Glomerular endothelial cell (primary cell): ENCODE measurements at places on chromosomes 7 and 10.

GRCh38 chr7:2106924-2107323, 125.8 kb downstream of the MAD1L1 start:
- DNase-seq: no peak

- DNase-seq: no peak
Observed at GRCh38 chr7:3215624-3216585, 85.1 kb upstream of the SDK1 start.

DNA sequence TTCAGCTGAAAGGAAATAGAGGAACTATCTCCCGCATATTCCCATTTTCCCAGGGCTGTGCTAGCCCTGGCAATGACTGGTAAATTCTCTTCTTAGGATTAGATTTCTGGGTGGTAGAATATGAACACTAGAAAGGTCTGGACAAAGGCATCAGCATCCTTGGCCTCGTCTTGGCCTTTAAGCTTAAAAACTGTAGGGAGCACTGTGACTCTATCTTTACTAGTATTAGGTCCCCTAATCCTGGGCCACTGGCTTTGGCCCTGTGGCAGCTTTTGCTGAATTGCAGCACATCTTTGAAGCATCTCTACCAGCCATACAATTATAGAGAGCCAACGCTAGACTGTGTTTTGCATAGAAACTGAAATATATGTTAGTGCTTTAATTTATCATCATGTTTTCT, 41.5 kb upstream of the EBLN1 start:
- DNase-seq: no peak

- DNase-seq: no peak
Observed at GRCh38 chr10:6018422-6018821, 41.1 kb upstream of the IL15RA start.

GRCh38 chr10:68096913-68097516, 12.3 kb upstream of the MYPN start:
- no peak for DNase-seq

DNA sequence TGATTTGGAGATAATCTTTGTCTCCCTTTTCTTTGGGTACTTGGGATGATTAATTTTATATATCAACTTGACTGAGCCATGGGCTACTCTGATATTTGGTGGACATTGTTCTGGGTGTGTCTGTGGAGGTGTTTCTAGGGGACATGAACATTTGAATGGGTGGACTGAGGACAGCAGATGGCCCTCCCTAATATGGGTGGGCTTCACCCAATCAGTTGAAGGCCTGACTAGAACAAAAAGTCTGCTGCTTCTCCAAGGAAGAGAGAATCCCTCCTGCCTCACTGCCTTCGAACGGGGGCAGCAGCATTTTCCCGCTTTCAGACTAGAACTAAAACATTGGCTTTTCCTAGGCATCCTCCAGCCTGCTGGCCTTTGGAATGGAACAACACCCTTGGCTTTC, 73.9 kb upstream of the EMX2 start:
- DNase-seq: no peak

DNA sequence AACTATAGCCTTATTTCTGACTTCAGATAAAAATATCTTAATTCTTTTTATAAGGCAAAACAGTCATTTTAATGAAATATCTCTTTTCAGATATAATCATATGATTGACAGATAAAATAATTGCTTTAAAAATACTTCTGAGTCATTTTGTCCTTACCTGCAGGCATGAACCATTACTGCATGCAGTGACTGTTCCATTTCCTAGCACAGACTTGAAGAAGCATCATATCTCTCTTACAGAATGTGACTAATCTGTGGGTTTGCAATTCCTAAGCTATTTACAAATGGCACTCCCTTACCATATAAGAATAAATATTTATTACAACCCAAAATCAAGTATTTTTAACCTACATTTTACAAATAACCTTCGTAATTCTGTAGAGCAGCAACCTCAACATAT, 120.7 kb downstream of the SRPK2 start:
- no peak for DNase-seq

GRCh38 chr7:150751702-150752101, 14.5 kb downstream of the GIMAP5 start:
- no peak for DNase-seq

- DNase-seq: no peak
Observed at GRCh38 chr7:25117226-25118047, 7.6 kb downstream of the CYCS start.

- no peak for DNase-seq
Observed at GRCh38 chr7:94511718-94512117, 2.1 kb downstream of the CASD1 start.

GRCh38 chr10:49296836-49297235, 2.1 kb upstream of the C10orf71 start:
- DNase-seq: no peak

DNA sequence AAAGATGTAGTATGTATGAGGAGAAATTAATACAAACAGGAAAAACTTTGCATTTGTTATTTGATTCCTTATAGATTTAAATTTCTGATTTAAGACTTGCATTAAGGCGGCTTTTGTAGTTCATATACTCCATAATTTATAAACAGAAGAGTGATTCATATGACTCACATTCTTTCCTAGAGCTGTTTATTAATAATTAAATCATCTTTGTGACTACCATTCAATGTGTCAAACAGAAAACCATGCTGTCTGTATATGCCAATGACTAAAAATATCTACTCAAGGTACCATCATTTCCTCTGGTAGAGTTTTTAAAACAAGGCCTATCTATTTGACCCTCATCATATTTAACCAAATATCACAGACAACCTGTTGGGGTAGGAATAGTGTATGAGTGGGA, 501.7 kb downstream of the PARD3 start:
- no peak for DNase-seq

DNA sequence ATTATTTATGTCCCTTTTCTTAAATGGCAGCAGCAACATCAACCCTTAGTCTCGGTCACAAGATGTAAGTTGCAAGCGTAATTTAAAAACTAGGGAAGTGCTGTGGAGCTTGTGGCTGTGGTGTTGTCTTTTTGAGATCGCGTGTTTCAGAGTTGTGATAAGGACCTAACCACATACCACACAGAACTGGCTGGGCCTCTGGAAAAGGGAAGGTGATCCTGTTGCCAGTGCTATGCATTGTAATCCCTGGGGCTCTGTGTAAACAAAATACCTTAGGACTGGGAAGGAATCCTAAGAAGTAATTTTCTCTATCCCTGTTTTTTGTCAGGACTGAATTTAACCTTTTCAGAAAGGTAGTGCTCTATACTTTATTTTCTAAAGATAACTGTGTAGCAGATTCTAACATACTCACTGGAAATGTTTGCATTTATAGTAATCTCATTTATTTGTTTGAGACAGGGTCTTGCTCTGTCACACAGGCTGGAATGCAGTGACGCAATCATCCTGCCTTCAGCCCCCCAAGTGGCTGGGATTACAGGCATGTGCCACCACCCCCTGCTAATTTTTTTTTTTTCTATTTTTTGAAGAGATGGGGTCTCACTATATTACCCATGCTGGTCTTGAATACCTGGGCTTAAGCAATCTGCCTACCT, 60.4 kb downstream of the INPP5F start:
- no peak for DNase-seq

GRCh38 chr7:94509264-94509886, at the start of gene CASD1:
Gene CASD1 (plus strand): TSS chr7:94509809. CDS start chr7:94510085, 276 bp downstream.
- DNase-seq: no peak

- no peak for DNase-seq
Observed at GRCh38 chr10:12538491-12538995, 189.2 kb downstream of the CAMK1D start.

DNA sequence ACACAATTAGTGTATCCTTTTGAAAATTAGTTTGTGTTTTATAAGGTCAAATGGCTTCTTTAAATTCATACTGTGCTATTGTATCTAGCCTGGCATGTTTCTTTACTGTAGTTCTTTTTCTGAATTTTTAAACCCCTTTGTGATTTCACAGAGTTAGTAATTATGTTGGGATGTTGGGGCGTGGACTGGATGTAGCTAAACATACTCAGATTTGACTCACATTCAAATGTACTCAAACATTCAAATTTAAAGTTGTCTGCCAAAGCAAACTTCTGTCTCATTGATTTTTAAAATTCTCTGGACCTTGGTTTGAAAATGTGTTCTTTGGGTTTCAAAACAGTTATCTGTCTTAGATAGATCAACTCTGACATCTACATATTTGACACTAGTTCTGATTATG, 7.2 kb upstream of the NRP1 start:
- no peak for DNase-seq

- DNase-seq: no peak
Observed at GRCh38 chr10:132961420-132961786, 19.0 kb upstream of the CFAP46 start.

DNA sequence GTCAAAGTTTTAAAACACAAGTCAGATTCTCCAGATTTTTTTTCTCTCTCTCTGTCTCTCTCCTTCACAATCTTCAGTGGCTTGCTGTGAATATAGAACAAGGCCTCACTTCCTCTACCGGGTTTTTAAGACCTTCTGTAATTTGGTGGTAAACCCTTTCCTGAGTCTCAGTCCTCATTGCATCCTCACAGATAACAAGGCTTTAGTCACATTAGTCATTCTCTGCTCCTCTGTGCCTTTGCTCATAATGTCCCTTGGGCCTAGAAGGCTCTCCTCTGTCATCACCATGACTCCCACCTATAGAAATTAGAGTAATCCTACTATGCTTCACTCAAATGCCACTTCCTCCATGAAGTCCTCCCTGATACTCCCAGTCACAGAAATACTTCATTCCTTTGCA, 172.7 kb upstream of the HPS1 start:
- no peak for DNase-seq

DNA sequence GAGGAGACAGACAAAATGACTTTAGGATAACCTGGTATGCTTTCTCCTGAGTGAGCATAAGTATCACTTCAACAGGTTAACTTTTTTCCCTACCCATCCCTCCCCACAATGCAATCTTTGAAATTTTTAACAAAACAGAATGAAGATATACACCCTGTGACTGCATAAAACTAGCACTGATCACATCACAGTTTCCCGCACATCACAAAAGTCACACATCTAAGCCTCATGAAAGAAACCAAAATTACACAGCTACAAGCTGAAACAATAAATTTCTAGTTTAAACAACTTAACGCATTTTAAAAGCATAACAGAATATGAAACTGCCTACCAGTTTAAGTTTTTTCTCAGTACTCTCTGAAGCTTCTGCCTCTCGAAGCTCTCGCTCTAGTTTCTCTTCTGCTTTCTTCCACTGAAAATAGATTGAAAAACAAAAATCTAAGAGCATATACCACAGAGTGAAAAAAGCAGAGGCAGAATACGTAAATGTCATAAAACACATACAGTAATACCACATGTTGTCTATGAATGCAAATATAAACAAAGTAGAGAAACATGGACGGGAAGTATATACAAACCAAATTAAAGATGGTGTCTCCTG, 18.1 kb downstream of the NOC3L start:
- DNase-seq: no peak

DNA sequence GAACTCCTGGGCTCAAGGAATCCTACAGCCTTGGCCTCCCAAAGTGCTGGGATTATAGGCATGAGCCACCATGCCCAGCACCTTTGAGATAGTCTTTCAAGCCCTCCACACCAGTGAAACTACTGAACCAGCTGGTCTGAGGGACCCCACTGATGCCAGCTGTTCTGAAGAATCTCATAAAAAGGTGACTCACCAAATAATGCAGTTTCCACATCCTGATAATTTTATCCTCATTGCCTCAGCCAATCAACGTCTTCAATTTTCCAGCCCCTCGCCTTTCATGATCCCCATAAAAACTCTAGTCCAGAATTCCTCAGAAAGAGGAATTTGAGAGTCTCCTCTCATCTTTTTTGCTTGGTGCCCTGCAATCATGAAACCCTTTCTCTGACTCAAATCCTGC, 1691.6 kb upstream of the LRRTM3 start:
- DNase-seq: no peak

- DNase-seq: no peak
Observed at GRCh38 chr7:113084496-113085172, 2.0 kb downstream of the GPR85 start.

GRCh38 chr7:90025771-90026170, 128.5 kb upstream of the STEAP1 start:
- DNase-seq: no peak

- no peak for DNase-seq
Observed at GRCh38 chr10:93039110-93039509, 21.5 kb upstream of the CYP26C1 start.

DNA sequence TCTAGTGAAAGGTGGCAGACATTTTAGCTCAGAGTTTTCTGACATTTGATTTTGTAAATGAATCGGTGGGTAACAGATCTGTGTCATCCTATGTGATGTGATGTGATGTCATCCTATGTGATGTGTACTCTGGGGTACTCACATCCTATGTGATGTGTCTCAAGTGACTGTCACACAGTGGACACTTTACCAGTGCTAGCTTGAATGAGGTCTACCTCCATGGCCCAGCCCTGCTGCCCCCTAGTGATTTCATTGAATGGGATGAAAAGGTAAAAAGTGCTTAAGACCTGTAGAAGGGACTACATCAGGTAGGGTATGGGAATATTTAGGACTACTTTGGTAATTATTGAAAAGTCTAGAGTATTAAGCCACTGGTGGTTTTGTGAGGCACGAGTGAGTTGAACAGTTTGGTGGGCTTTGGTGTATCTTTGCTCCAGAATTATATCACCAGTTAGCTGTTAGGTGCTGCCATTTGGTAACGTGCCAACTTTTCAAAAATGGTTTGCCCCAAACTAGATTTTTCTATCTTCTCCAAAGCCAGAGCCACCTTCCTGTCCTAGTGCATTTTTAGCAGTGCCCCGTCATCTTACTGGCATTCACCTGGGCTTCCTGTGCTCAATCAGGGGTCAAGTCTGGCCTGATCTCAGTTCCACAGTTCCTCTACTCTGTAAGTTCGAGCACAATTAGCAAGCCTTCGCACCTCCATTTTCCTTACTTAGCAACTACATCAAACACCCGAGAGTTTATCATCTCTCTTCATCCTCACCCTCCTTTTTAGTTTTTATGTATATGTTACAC, 9.7 kb downstream of the EIF4H start:
- no peak for DNase-seq
